Activated CD4-positive, alpha-beta T cell treated with anti-CD3 and anti-CD28 coated beads, Interleukin-2, amount 10 ng/mL, durations not matched to agents 24 days and 14 days (primary cell): ENCODE measurements at places on chromosomes 1 and 21. TPM values are rescaled to one million over a fixed set of nuclear protein-coding genes. Genes with fewer than 3 reads are reported as not detected.

The TRIM17 gene
- 1.7 and 2.8 TPM in 2 replicates for total RNA-seq

- H3K4me1 ChIP-seq, result no peaks in the 10 kb centered on the region
- no peak for DNase-seq
- no peaks in the 10 kb centered on the region for H3K36me3 ChIP-seq
These were observed 19.2 kb downstream of the SYT6 start for GRCh38 chr1:114134518-114134917.

GRCh38 chr1:186144505-186144904 lies 230.5 kb downstream of the TPR start:
- no peak overlapping the region for H3K4me3 ChIP-seq
- no peaks in the 10 kb centered on the region for H3K36me3 ChIP-seq
- H3K27ac ChIP-seq, result no peak overlapping the region
- no peak for DNase-seq
- peaks cover 2% of the 10 kb centered on the region for H3K4me1 ChIP-seq

The CGN gene
- total RNA-seq, result 0.07 and 0.28 TPM in 2 replicates

DNA sequence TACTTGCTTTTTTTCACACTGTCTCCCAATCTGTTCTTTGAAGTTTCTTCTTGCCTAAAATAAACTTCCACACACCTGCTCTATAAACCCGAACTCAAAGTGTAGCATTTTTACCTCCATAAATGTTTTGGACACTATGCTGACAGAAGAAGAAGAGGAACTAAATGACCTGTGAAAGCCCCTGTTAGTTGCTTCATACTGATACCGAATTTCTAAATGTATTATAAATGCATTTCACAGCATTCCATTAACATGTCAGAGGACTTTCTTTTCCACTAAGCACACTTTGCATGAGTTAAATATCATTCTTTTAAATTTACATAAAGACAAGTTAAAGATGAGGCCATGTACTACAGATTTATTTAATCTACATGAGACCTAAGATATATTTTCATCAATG lies 281.0 kb downstream of the SMYD3 start:
- DNase-seq, result no peak
- no peaks in the 10 kb centered on the region for H3K4me1 ChIP-seq
- H3K27me3 ChIP-seq, result no peaks in the 10 kb centered on the region
- H3K36me3 ChIP-seq, result no peaks in the 10 kb centered on the region
- H3K27ac ChIP-seq, result no peak overlapping the region

GRCh38 chr1:173082913-173083312 lies 32.2 kb upstream of the TNFSF18 start:
- H3K27me3 ChIP-seq, result peaks cover 12% of the 10 kb centered on the region
- no peak overlapping the region for H3K27ac ChIP-seq
- no peak overlapping the region for H3K4me3 ChIP-seq
- no peaks in the 10 kb centered on the region for H3K4me1 ChIP-seq
- no peak for DNase-seq
- H3K36me3 ChIP-seq, result no peaks in the 10 kb centered on the region

DNA sequence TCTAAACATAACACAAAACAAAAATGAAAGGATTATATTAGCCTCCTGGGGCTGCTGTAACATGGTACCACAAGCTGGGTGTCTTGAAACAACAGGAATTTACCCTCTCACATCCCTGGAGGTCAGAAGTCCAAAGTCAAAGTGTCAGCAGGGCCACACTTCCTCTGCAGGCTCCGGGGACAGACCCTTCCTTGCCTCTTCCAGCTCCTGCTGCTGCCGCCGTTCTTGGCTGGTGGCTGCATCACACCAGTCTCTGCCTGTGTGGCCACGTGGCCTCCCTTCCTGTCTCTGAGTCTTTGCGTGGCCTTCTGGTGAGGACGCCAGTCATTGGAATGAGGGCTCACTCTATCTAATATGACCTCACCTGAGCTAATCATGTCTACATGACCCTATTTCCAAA lies 8.2 kb downstream of the SLC37A1 start:
- H3K4me3 ChIP-seq, result no peak overlapping the region
- no peak overlapping the region for H3K27ac ChIP-seq
- H3K27me3 ChIP-seq, result no peaks in the 10 kb centered on the region
- peaks cover 65% of the 10 kb centered on the region for H3K36me3 ChIP-seq
- no peak for DNase-seq

The KCND3 gene
- total RNA-seq, result 0.07 TPM in 1 of 2 replicates, not detected in the other
